ENCODE measurements at places on chromosomes 2 and 18. TPM values are rescaled to one million over a fixed set of nuclear protein-coding genes. Genes with fewer than 3 reads are reported as not detected.
A peak's percentile ranks its signal among the peaks of the same experiment; 100 is the strongest.

- peak; percentile 84 for DNase-seq
Observed at GRCh38 chr2:237432484-237433092, 18.6 kb upstream of the COL6A3 start.

- DNase-seq = no peak
Observed at GRCh38 chr2:188399159-188399558, 107.5 kb downstream of the GULP1 start.

DNA sequence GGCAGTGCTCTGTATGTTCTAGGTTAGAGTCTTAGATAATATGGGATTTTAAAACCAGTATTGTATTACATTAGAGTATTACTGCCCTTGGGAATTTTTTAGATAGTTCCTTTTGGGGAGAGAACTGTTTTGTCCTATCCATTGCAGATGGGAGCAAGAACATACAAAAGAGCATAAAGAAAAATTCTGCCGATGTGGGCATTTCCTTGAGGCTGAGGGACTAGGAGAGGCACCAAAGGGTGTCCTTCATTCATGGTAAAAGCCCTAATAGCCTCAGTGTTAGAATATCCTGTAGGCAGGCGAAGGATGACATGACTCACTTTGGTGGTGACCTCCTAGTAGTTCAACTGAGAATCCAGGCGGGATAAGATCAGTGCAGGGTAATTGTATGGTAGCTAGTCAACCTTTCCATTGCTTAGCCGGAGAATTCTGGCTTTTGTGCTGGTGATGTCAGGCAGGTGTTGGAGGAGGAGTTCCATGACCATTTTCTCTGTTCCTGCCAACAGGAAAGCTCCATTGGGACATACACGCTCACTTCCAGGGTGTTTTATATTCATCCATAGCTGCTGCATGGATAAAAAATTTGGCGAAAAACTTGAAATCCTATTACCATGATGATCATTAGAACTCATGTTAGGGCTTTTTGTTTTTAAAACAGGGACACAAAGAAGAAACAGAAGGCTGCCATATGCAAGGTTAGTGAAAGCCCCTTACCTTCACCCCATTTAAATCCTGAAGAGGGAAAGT lies 28.1 kb downstream of the EPAS1 start:
- DNase-seq = no peak

DNA sequence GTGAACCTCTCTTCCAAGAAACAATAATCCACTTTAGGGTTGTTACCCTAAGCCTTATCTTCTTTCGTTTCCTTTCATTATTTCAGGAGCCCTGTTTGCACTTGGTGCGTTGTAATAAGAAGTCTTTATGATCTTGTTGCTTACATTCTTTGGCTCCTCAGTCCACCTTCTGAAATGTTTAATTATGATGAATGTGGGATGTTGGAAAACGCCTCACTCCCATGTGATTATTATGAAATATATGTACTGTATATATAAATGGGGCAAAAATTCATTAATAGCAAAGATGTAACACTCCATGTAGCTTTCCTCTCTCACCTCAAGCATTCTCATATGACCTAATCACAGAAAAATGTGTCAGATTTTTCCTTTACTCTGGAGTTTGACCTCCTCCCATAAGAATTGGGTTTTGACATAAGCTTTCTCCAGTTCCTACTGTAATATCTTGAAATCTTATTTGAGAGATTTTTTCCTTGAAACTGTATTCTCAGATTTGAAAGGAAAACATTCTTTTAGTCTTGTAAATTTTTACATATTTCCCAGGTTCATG lies 397.2 kb upstream of the FANCL start:
- no peak for DNase-seq

DNA sequence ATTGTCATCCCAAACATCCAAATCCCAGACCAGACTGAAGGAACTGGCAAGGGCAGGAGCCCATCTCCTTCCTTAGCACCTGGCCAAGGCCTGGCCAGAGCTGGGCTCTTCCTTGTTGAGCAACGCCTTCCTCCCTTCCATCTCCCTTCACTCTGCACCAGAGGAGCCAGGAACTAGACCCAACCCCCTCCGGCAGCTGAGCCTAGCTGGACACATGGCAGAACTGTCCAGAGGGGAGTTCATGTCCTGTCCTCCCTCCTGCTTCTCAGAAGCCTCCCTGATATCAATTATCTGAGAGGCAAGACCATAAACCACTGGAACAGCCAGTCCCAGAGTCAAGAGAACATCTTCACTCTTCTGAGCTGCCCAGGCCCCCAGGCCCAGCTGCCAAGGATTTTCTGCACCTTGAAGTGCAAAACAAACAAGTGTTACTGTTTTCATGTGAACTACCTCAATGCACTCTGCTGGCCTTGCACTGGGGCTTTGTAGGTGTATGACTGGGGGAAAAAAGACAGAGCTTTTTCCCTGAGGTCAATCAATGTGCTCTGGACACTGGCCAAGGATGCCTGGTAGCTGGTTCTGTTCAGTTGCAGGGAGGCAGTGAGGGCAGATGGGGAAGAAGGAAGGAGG lies 107.6 kb upstream of the MSH6 start:
- no peak for DNase-seq

- DNase-seq = no peak
Observed at GRCh38 chr2:241935314-241935713, 65.8 kb downstream of the RTP5 start.

- DNase-seq = no peak
Observed at GRCh38 chr2:174666312-174666711, 68.7 kb upstream of the WIPF1 start.

GRCh38 chr2:233248999-233249398 lies 2.5 kb upstream of the ATG16L1 start:
- no peak for DNase-seq

- no peak for DNase-seq
Observed at GRCh38 chr2:79831961-79832360, 319.1 kb downstream of the CTNNA2 start.

GRCh38 chr2:223884399-223884798 lies 47.0 kb upstream of the AP1S3 start:
- DNase-seq = no peak

DNA sequence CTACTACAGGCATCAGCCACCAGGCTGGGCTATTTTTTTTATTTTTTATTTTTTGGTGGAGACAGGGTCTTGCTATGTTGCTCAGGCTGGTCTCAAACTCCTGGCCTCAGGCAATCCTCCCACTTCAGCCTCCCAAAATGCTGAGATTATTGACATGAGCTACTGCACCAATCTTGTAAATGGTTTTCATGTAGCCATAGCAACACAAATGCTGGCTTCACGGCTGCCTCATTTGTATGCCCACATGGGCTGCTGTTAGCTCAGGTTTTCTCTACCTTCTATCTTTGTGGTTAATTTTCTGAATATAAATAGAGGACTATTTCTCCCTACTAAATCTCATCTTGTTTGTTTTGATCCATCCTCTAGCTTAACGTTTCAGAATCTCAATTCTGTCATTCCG lies 58.2 kb downstream of the PLEKHM3 start:
- DNase-seq = no peak

GRCh38 chr2:52810460-52810859 lies 957.1 kb upstream of the CHAC2 start:
- DNase-seq = no peak

DNA sequence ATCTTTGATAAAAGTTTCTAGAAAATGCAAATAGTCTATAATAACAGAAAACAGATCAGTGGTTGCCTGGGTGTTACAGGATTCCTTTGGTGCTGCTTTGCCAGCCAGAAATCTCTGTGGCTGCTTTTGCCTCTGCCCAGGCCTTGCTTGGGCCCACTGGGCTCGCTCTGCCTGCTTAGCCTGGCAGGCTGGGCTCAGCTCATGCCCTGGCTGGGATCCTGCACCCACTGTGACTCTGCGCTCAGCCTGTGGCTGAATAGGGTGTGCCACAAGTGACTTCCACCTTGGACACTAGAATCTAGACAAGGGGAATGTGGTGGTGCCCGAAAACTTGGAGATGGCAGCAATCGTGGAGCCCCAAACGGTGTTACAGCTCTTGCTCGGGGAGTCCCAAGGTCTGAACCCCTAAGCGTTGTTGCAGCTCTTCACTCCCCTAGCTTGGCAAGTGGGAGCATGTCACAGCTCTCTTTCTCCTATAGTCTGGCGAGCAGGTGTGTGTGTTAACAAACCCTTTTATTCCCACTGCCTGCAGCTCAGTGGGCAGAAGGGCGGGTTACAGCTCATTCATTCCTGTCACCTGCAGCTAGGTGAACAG lies 50.9 kb downstream of the FBXO48 start:
- DNase-seq = no peak

GRCh38 chr2:239864247-239865058 lies 160.7 kb downstream of the NDUFA10 start:
- no peak for DNase-seq

DNA sequence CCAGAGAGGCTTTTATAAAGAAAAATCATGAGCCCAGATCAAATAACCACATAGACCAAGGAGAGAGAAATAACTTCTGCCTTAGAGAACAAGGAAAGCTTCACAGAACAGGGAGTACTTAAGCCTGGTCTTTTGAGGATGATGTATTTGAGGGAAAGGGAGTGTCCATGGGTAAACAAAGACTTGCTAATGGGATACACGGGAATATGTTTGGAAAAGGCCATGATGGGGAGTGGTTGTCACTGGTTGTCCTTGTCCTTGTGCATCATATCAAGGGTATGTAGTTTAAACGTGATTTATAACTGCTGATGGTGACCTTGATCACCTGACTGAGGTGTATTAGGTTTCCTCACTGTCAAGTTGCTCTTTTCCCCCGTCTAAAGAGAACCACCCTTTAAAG lies 169.9 kb downstream of the FAM210A start:
- DNase-seq = no peak

GRCh38 chr2:200156166-200156835 lies 150.2 kb upstream of the SPATS2L start:
- no peak for DNase-seq

GRCh38 chr18:76886112-76886511 lies 63.8 kb downstream of the ZNF236 start:
- no peak for DNase-seq

- DNase-seq = no peak
Observed at GRCh38 chr2:221312634-221313033, 259.5 kb downstream of the EPHA4 start.

- no peak for DNase-seq
Observed at GRCh38 chr2:27461118-27461517, 18.9 kb downstream of the KRTCAP3 start.

GRCh38 chr18:70398076-70398475 lies 109.2 kb downstream of the SOCS6 start:
- DNase-seq = no peak

Gene SLC16A14
- 5.8 TPM for total RNA-seq

Gene ST6GAL2
- total RNA-seq = 0.66 TPM

Gene DPP10
- not detected for total RNA-seq

Gene GKN2
- not detected for total RNA-seq

Gene WNT10A
- not detected for total RNA-seq

Gene ERICH2
- not detected for total RNA-seq

Gene PRKAG3
- total RNA-seq = not detected

Gene CCDC85A
- 2.0 TPM for total RNA-seq

Gene FBXO15
- total RNA-seq = 0.57 TPM

Gene STPG4
- total RNA-seq = not detected

All from right cardiac atrium (tissue), 5 donors.